ENCODE measurements at places on chromosomes 4 and X. TPM values are rescaled to one million over a fixed set of nuclear protein-coding genes. Genes with fewer than 3 reads are reported as not detected.

Gene TNIP3
- not detected for total RNA-seq

Gene BTC
- total RNA-seq: 0.37 TPM

Gene SLC26A1
- not detected for total RNA-seq

Gene SSX4
- 0.53 TPM for total RNA-seq

Gene MAGEB2
- total RNA-seq: 0.15 TPM

Gene CA5B
- total RNA-seq: 12.6 TPM

Gene SEPTIN11
- 57.2 TPM for total RNA-seq

Gene SCD5
- 4.3 TPM for total RNA-seq

Gene USP17L12
- total RNA-seq: not detected

Gene IL13RA1
- 9.0 TPM for total RNA-seq

Gene PABPC4L
- total RNA-seq: 1.1 TPM

Gene SPANXN2
- total RNA-seq: not detected

Gene ENAM
- total RNA-seq: not detected

Gene GATA1
- not detected for total RNA-seq

Gene CPLX1
- 0.05 TPM for total RNA-seq

Gene GLUD2
- total RNA-seq: 2.2 TPM

Gene ANKRD37
- 14.4 TPM for total RNA-seq

Gene FRAS1
- 1.4 TPM for total RNA-seq

Gene IL2
- total RNA-seq: not detected

Gene ENPP6
- total RNA-seq: not detected

Gene FAM200B
- total RNA-seq: 44.0 TPM

Gene FAM3A
- 43.0 TPM for total RNA-seq

Gene HOPX
- total RNA-seq: not detected

Gene CHRDL1
- 17.6 TPM for total RNA-seq

Gene CYSLTR1
- not detected for total RNA-seq

Gene GYPE
- not detected for total RNA-seq

Gene MAGEE2
- total RNA-seq: not detected

Gene ZCCHC12
- total RNA-seq: not detected

Gene HSPA4L
- total RNA-seq: 3.6 TPM

Gene SPANXA1
- total RNA-seq: 18.7 TPM

Gene GAGE1
- total RNA-seq: 37.1 TPM

Gene IL1RAPL2
- total RNA-seq: not detected

Gene GUCY1B1
- total RNA-seq: not detected

Data from A375 (cell line).